ENCODE measurements at places on chromosomes 6 and 20. TPM values are rescaled to one million over a fixed set of nuclear protein-coding genes. Genes with fewer than 3 reads are reported as not detected.

DNA sequence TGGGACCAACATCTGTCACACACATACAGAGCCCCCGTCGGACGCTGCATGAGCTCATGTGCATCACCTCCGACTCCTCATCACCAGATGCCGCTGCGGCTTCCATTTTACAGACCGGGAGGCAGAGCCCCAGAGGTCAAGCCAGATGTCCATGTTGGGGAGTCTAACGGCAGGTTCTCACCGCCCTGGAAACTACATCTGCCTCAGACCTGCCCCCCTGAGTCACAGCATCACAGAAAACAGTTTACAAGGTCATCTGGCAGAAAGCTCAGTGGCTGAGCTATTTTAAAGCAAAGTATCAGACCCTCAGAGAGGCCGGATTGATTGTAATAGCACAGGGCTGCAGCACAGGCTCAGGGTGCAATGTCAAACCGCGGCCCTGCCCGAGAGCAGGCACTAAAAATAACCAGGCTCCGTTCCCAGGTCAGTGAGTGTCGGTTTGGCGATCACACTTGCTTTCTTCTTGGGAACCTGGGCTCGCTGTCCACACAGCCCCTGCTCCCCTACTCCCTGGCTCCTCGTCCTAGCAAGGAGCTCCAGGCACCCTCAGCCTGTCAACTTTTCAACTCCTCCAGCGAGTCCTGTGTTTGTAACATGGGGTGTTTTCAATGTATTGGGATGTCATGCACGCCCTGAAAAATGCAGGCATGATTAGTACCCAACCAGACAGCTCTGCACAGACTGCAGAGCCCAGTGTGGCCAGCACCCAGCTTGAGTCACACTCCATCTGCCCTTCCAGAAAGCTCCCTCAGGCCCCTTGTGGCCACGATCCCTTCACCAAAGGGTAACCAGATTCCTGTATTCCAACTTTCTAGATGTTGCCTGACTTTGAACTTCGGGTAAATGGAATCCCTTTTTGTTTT lies 264.5 kb downstream of the CDH4 start:
- H3K27me3 ChIP-seq = no peaks in the 10 kb centered on the region
- H3K27ac ChIP-seq = no peak overlapping the region
- no peak for DNase-seq
- no peaks in the 10 kb centered on the region for H3K4me1 ChIP-seq
- no peaks in the 10 kb centered on the region for H3K36me3 ChIP-seq

- no peak overlapping the region for H3K4me3 ChIP-seq
- H3K27ac ChIP-seq = no peak overlapping the region
- H3K4me1 ChIP-seq = no peaks in the 10 kb centered on the region
- no peaks in the 10 kb centered on the region for H3K36me3 ChIP-seq
- no peak for DNase-seq
These were observed 686.1 kb downstream of the HACE1 start for GRCh38 chr6:104173668-104174067.

DNA sequence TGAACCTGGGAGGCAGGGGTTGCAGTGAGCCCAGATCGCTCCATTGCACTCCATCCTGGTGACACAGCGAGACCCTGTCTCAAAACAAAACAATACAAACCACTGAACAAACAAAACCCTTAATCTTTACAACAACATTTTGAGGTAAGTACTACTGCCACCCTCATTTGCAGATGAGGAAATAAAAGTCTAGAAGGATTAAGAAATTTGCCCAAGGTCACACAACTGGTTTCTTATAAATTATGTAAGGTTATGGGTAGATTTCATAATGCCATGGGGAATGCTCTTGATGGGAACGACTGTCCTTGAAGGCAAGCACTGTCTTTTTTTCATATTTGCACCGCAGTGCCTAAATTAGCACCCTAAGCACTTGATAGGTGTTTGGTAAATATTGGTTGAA lies 13.8 kb upstream of the B4GALT5 start:
- no peak overlapping the region for H3K4me3 ChIP-seq
- DNase-seq = no peak
- H3K27ac ChIP-seq = no peak overlapping the region
- no peaks in the 10 kb centered on the region for H3K36me3 ChIP-seq
- no peaks in the 10 kb centered on the region for H3K4me1 ChIP-seq
- no peaks in the 10 kb centered on the region for H3K27me3 ChIP-seq

- no peaks in the 10 kb centered on the region for H3K4me1 ChIP-seq
- H3K27ac ChIP-seq = no peak overlapping the region
- no peaks in the 10 kb centered on the region for H3K36me3 ChIP-seq
- no peaks in the 10 kb centered on the region for H3K27me3 ChIP-seq
- H3K4me3 ChIP-seq = no peak overlapping the region
These were observed 135.9 kb downstream of the OLIG3 start for GRCh38 chr6:137358273-137358672.

GRCh38 chr6:54008589-54008988 lies 102.7 kb upstream of the MLIP start:
- H3K4me1 ChIP-seq = no peaks in the 10 kb centered on the region
- no peak overlapping the region for H3K27ac ChIP-seq
- no peak for DNase-seq
- H3K4me3 ChIP-seq = no peak overlapping the region
- H3K27me3 ChIP-seq = no peaks in the 10 kb centered on the region

- H3K36me3 ChIP-seq = peaks cover 30% of the 10 kb centered on the region
- DNase-seq = no peak
- no peaks in the 10 kb centered on the region for H3K27me3 ChIP-seq
- no peak overlapping the region for H3K4me3 ChIP-seq
- peaks cover 9% of the 10 kb centered on the region for H3K4me1 ChIP-seq
These were observed 52.2 kb downstream of the TOP1 start for GRCh38 chr20:41080866-41081265.

DNA sequence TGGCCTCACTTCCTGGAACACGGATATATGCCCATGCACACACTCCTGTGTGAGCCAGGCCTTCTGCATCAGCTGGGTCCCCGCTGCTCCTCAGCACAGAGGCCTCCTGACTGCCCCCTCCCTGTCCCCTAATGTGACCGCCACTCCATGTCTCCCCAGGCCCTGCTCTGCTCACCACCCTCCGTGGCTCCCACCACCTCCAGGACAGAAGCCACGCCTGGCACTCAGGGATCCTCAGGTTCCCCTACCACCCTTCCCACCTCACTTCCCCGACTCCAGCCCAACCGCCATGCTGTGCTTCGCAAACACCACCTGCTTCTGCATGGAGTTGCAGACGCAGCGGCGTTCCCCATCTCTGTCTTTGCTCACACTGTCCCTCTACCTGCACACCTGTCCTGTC lies 4.3 kb upstream of the SRC start:
- H3K27me3 ChIP-seq = no peaks in the 10 kb centered on the region
- no peak overlapping the region for H3K4me3 ChIP-seq
- H3K36me3 ChIP-seq = no peaks in the 10 kb centered on the region
- H3K27ac ChIP-seq = no peak overlapping the region
- DNase-seq = no peak

- no peaks in the 10 kb centered on the region for H3K36me3 ChIP-seq
- H3K27me3 ChIP-seq = no peaks in the 10 kb centered on the region
- no peak overlapping the region for H3K27ac ChIP-seq
- H3K4me1 ChIP-seq = no peaks in the 10 kb centered on the region
- DNase-seq = no peak
These were observed 16.4 kb upstream of the MAS1 start for GRCh38 chr6:159874435-159874834.

DNA sequence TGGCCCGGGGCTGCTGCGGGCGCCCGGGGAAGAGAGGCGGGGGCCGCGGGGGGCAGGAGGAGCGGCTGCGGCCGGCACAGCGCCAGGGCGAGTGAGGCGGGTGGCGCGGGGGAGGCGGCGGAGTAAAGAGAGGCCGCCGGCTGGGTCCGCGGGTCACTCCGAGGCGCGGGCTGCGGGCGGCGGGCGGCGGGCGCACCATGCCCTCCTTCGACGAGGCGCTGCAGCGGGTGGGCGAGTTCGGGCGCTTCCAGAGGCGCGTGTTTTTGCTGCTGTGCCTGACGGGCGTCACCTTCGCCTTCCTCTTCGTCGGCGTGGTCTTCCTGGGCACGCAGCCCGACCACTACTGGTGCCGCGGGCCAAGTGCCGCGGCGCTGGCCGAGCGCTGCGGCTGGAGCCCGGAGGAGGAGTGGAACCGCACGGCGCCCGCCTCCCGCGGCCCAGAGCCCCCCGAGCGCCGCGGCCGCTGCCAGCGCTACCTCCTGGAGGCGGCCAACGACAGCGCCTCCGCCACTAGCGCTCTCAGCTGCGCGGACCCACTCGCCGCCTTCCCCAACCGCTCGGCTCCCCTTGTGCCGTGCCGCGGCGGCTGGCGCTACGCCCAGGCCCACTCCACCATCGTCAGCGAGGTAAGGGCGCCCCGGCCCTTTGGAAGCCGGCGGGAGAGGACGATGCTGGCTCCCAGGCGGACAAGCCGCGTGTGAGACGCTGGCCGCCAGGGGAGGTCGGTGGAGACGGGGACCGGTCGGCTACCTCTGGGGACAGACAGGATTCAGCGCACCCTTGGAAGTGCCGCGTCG lies at the start of gene SLC22A3:
Gene SLC22A3, plus strand, starts transcription at position 156 of the 797 bp plus-strand sequence. Its CDS starts 42 bp downstream, at position 198.
- H3K4me1 ChIP-seq = no peaks in the 10 kb centered on the region
- no peak within 1 kb of the TSS for H3K27ac ChIP-seq
- H3K36me3 ChIP-seq = no peaks in the 10 kb centered on the region
- no peak for DNase-seq
- H3K4me3 ChIP-seq = no peak within 1 kb of the TSS

GRCh38 chr6:72401865-72402264 lies 220.0 kb upstream of the KCNQ5 start:
- no peaks in the 10 kb centered on the region for H3K27me3 ChIP-seq
- no peaks in the 10 kb centered on the region for H3K36me3 ChIP-seq
- no peaks in the 10 kb centered on the region for H3K4me1 ChIP-seq
- H3K4me3 ChIP-seq = no peak overlapping the region
- DNase-seq = no peak
- H3K27ac ChIP-seq = no peak overlapping the region

- H3K4me3 ChIP-seq = no peak overlapping the region
- H3K27me3 ChIP-seq = no peaks in the 10 kb centered on the region
- DNase-seq = no peak
- no peak overlapping the region for H3K27ac ChIP-seq
- no peaks in the 10 kb centered on the region for H3K4me1 ChIP-seq
These were observed 4.8 kb upstream of the MOCS1 start for GRCh38 chr6:39938773-39939654.

- no peak for DNase-seq
- peaks cover 29% of the 10 kb centered on the region for H3K4me1 ChIP-seq
- H3K27ac ChIP-seq = no peak overlapping the region
- H3K36me3 ChIP-seq = no peaks in the 10 kb centered on the region
- H3K27me3 ChIP-seq = no peaks in the 10 kb centered on the region
These were observed 8.1 kb upstream of the OCSTAMP start for GRCh38 chr20:46558511-46558959.

DNA sequence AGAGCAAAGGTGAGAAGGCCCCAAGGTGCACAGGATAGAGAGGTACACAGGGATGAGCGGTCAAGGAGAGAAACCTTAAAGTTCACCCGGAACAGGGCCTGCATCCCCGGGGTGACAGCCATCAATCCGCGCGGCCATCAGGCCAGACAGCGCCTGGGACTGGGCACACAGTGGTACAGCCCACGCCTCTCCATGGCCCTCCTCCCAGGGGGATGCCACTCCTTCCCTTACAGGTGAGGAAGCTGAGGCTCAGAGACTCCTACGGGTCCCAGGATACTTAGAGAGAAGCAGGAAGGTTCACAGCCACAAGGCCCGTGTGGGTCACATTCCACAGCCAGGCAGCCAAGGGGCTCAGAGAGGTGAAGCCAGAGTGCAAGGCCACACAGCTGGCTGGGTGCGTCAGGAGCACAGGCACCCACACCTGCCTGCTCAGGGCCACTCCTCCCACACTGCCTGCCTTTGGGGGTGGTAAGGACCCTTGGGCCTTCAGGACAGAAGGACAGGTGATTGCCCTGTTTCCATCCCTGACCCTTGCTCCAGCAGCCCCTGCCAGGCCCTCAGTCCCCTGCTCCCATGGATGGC lies 14.7 kb downstream of the FRMD1 start:
- H3K27me3 ChIP-seq = no peaks in the 10 kb centered on the region
- no peaks in the 10 kb centered on the region for H3K4me1 ChIP-seq
- H3K4me3 ChIP-seq = no peak overlapping the region
- no peaks in the 10 kb centered on the region for H3K36me3 ChIP-seq

GRCh38 chr6:41884957-41885356 lies 10.2 kb downstream of the USP49 start:
- no peak overlapping the region for H3K27ac ChIP-seq
- H3K36me3 ChIP-seq = no peaks in the 10 kb centered on the region
- DNase-seq = no peak
- no peaks in the 10 kb centered on the region for H3K4me1 ChIP-seq
- no peak overlapping the region for H3K4me3 ChIP-seq
- H3K27me3 ChIP-seq = no peaks in the 10 kb centered on the region

DNA sequence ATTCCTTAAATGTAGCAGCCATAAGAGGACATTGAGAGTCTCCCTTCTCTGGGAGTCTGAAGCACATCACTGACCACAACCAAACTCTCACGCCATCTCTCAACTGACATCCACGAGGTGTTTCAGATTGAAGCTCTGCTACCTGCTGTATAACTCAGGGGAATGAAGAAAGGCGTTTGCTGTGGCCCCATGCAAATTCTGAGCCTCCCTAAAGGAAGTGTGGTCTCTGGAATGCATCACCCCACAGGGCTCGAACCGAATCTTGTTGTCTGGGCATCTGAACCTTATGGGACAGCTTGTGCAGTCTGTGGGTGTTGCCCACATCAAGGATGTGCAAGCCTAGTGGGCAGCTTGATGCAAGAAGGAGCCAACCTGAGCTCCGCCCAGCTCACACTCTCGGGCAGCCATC lies 10.9 kb downstream of the PMEPA1 start:
- no peaks in the 10 kb centered on the region for H3K27me3 ChIP-seq
- no peaks in the 10 kb centered on the region for H3K36me3 ChIP-seq
- H3K4me1 ChIP-seq = peaks cover 25% of the 10 kb centered on the region
- no peak for DNase-seq
- no peak overlapping the region for H3K4me3 ChIP-seq

DNA sequence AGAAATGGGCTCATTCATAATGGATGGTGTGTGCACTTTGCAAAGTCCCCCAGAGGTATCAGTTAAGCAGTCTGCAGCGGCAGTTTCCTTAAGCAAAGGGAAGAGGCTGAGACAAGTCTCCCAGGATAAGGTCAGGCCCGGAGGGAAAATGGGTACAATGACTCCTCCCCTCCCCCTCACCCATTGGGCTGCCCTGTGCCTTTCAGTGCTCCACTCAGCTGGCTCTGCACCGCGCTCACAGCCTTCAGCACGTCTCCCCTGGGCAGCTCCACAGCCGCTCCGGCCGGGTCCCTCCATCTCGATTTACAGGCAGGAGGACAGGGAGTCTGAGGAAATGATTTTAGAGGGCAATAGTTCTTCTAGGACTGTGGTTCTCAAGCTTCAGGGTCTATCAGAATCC lies 264.8 kb downstream of the LRFN2 start:
- H3K27ac ChIP-seq = no peak overlapping the region
- DNase-seq = no peak
- no peaks in the 10 kb centered on the region for H3K36me3 ChIP-seq

GRCh38 chr6:85418059-85418458 lies 31.8 kb upstream of the NT5E start:
- H3K36me3 ChIP-seq = no peaks in the 10 kb centered on the region
- DNase-seq = no peak
- H3K27ac ChIP-seq = no peak overlapping the region
- H3K27me3 ChIP-seq = no peaks in the 10 kb centered on the region
- peaks cover 9% of the 10 kb centered on the region for H3K4me1 ChIP-seq

TRIM10 gene
- not detected for total RNA-seq

RBM24 gene
- total RNA-seq = not detected

C6orf163 gene
- total RNA-seq = 1.4 TPM

CCDC28A gene
- total RNA-seq = 13.5 TPM

CEP250 gene
- total RNA-seq = 36.9 TPM

RIPPLY2 gene
- total RNA-seq = not detected

UNC5CL gene
- 0.74 TPM for total RNA-seq

MAN1A1 gene
- total RNA-seq = 26.8 TPM

FAM209B gene
- total RNA-seq = 0.44 TPM

DCBLD1 gene
- 9.2 TPM for total RNA-seq

FRS3 gene
- total RNA-seq = 3.6 TPM

CASS4 gene
- total RNA-seq = 0.21 TPM
